ENCODE measurements at places on chromosomes 7 and 10. TPM values are rescaled to one million over a fixed set of nuclear protein-coding genes. Genes with fewer than 3 reads are reported as not detected.

GCK gene
- total RNA-seq = 11.1 TPM

ACTR3C gene
- total RNA-seq = 3.2 TPM

CCDC7 gene
- 21.9 TPM for total RNA-seq

MSMB gene
- total RNA-seq = not detected

DUS4L gene
- 5.0 TPM for total RNA-seq

GBX1 gene
- total RNA-seq = not detected

FAM13C gene
- 3.8 TPM for total RNA-seq

SKIDA1 gene
- total RNA-seq = 2.6 TPM

CALCR gene
- total RNA-seq = 0.15 TPM

GPR15LG gene
- total RNA-seq = not detected

CALML3 gene
- not detected for total RNA-seq

OR2A25 gene
- not detected for total RNA-seq

ST8SIA6 gene
- 5.3 TPM for total RNA-seq

OSBPL3 gene
- 4.8 TPM for total RNA-seq

GRCh38 chr7:38502289-38502688, 128.9 kb downstream of the AMPH start:
- H3K4me3 ChIP-seq = no peak overlapping the region
- H3K36me3 ChIP-seq = no peaks in the 10 kb centered on the region
- no peak for DNase-seq
- H3K27ac ChIP-seq = no peak overlapping the region
- no peaks in the 10 kb centered on the region for H3K27me3 ChIP-seq

- no peaks in the 10 kb centered on the region for H3K4me1 ChIP-seq
- peak overlapping the region; percentile 62 for H3K27ac ChIP-seq
- H3K36me3 ChIP-seq = no peaks in the 10 kb centered on the region
- no peaks in the 10 kb centered on the region for H3K27me3 ChIP-seq
- no peak for DNase-seq
Observed at GRCh38 chr10:60573336-60573735, 183.7 kb upstream of the ANK3 start.

- H3K27ac ChIP-seq = no peak overlapping the region
- H3K4me1 ChIP-seq = no peaks in the 10 kb centered on the region
- DNase-seq = no peak
- H3K36me3 ChIP-seq = no peaks in the 10 kb centered on the region
Observed at GRCh38 chr7:147756300-147756699, 834.3 kb upstream of the C7orf33 start.

- no peak overlapping the region for H3K4me3 ChIP-seq
- no peaks in the 10 kb centered on the region for H3K36me3 ChIP-seq
- DNase-seq = peak; percentile 62
- no peaks in the 10 kb centered on the region for H3K27me3 ChIP-seq
- no peaks in the 10 kb centered on the region for H3K4me1 ChIP-seq
Observed at GRCh38 chr7:86469680-86470295, 173.9 kb upstream of the GRM3 start.

- no peaks in the 10 kb centered on the region for H3K4me1 ChIP-seq
- no peak overlapping the region for H3K4me3 ChIP-seq
- no peak for DNase-seq
- no peaks in the 10 kb centered on the region for H3K36me3 ChIP-seq
- H3K27ac ChIP-seq = no peak overlapping the region
- H3K27me3 ChIP-seq = no peaks in the 10 kb centered on the region
Observed at GRCh38 chr7:81851413-81851812, 81.6 kb upstream of the HGF start.

- no peak overlapping the region for H3K4me3 ChIP-seq
- H3K36me3 ChIP-seq = no peaks in the 10 kb centered on the region
- no peaks in the 10 kb centered on the region for H3K4me1 ChIP-seq
- H3K27ac ChIP-seq = no peak overlapping the region
Observed at GRCh38 chr10:24456322-24456721, 247.4 kb downstream of the KIAA1217 start.

- H3K4me1 ChIP-seq = peaks cover 80% of the 10 kb centered on the region
- H3K27me3 ChIP-seq = no peaks in the 10 kb centered on the region
- DNase-seq = no peak
- H3K27ac ChIP-seq = peak overlapping the region; percentile 67
- H3K36me3 ChIP-seq = no peaks in the 10 kb centered on the region
Observed at GRCh38 chr7:5594616-5595544, 171.2 kb upstream of the TNRC18 start.

DNA sequence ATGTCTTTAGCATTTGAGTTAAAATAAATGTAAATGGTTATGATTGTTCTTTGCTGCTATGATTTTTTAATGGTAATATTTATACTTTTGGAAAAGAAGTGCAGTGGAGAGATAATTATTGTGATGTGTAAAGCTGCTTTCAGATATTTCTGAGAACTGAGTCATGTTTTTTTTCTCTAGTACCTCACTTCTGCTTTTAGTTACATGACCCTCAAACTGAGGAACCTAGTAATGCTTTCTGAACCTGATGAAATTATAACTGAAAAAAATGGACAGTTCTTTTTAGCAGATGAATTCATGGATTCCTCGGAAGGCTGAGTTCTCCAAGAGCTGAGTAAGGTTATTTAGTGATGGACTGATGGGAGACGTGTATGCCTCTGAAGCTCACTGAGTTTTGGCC, 167.8 kb downstream of the CDCA7L start:
- H3K4me1 ChIP-seq = no peaks in the 10 kb centered on the region
- H3K27ac ChIP-seq = no peak overlapping the region
- no peak overlapping the region for H3K4me3 ChIP-seq
- H3K36me3 ChIP-seq = no peaks in the 10 kb centered on the region
- no peak for DNase-seq

- H3K4me3 ChIP-seq = no peak overlapping the region
- DNase-seq = no peak
- H3K4me1 ChIP-seq = no peaks in the 10 kb centered on the region
- no peaks in the 10 kb centered on the region for H3K36me3 ChIP-seq
Observed at GRCh38 chr7:133255486-133255885, 2.6 kb downstream of the EXOC4 start.

- H3K36me3 ChIP-seq = no peaks in the 10 kb centered on the region
- no peaks in the 10 kb centered on the region for H3K27me3 ChIP-seq
- DNase-seq = no peak
Observed at GRCh38 chr10:4246881-4247358, 461.9 kb upstream of the KLF6 start.

GRCh38 chr10:133460208-133460769, 6.5 kb downstream of the SCART1 start:
- H3K27me3 ChIP-seq = no peaks in the 10 kb centered on the region
- no peak overlapping the region for H3K4me3 ChIP-seq
- H3K36me3 ChIP-seq = no peaks in the 10 kb centered on the region
- H3K27ac ChIP-seq = no peak overlapping the region
- peak; percentile 57 for DNase-seq

- no peaks in the 10 kb centered on the region for H3K36me3 ChIP-seq
- H3K27me3 ChIP-seq = no peaks in the 10 kb centered on the region
- no peak for DNase-seq
- peaks cover 14% of the 10 kb centered on the region for H3K4me1 ChIP-seq
- no peak overlapping the region for H3K27ac ChIP-seq
Observed at GRCh38 chr10:6130848-6131470, 42.1 kb downstream of the RBM17 start.

- H3K27ac ChIP-seq = no peak overlapping the region
- no peaks in the 10 kb centered on the region for H3K4me1 ChIP-seq
- no peak overlapping the region for H3K4me3 ChIP-seq
- H3K27me3 ChIP-seq = no peaks in the 10 kb centered on the region
- peaks cover 19% of the 10 kb centered on the region for H3K36me3 ChIP-seq
Observed at GRCh38 chr7:143395187-143396149, 13.2 kb downstream of the EPHA1 start.

DNA sequence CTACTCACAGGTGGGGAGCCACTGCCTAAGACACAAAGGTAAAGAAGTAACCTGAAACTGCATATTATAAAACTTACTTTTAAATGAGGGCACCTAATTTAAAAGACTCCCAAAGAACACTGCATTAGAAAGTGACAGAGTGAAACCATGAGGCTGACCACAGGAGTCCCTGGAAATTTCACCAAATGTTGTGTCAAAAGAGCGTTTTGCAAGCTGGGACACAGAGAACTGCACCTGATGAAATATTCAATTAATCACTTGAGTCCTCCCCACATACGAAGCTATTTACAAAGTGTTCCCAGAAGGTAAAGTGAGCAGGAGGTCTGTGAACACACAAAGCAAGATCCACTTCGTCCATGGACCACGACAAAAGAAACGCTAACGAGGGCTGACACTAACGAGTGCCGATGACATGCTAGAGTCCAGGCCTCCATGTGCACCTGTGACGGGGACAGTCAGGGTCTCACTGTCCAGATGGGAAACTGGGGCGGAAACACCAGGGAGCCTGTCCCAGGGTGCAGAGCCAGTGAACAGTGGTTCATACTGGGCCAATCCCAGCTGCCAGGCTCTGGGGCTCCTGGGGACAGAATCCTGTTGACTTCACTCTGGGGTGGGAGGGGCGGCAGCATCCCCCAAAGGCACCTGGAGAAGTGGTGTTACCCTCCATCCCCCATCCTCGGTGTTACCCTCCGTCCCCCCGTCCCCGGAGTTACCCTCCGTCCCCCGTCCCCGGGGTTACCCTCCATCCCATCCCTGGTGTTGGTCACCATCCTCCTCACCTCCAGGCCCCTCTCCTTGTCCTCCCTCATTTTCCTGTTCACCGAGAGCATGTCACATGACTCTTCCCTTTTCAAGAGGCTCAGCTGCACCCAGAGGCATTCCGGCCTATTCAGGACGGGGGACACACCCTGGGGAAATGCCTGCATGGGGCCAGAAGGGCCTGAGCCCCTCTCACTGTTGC, 63.4 kb downstream of the DIP2C start:
- no peak for DNase-seq
- H3K36me3 ChIP-seq = no peaks in the 10 kb centered on the region
- H3K4me1 ChIP-seq = no peaks in the 10 kb centered on the region
- no peak overlapping the region for H3K4me3 ChIP-seq
- no peaks in the 10 kb centered on the region for H3K27me3 ChIP-seq
- peak overlapping the region; percentile 92 for H3K27ac ChIP-seq

DNA sequence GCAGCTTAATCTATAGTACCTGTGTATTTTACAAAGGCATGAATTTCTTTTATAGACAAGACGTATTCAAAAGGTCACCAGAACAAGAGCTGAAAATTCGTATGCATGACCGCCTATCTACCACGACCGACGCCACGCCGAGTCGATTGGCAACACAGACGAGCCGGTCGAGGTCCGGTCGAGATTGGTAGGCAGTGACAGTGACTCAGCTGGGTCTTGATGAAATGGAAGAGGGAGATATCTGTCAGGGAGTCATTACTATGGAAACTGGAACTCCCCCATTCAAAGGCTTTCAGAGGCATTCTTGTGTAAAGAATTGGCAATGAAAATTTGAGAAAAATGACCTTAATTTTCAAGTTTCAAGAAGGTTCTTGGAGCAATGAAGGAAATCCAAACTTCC, 2.1 kb downstream of the ATP5MK start:
- no peaks in the 10 kb centered on the region for H3K27me3 ChIP-seq
- no peaks in the 10 kb centered on the region for H3K4me1 ChIP-seq
- H3K36me3 ChIP-seq = peaks cover 41% of the 10 kb centered on the region
- DNase-seq = no peak
- no peak overlapping the region for H3K4me3 ChIP-seq

- H3K4me3 ChIP-seq = no peak overlapping the region
- H3K36me3 ChIP-seq = no peaks in the 10 kb centered on the region
- H3K27me3 ChIP-seq = no peaks in the 10 kb centered on the region
- no peak overlapping the region for H3K27ac ChIP-seq
- no peak for DNase-seq
Observed at GRCh38 chr7:30757342-30757692, 5.4 kb downstream of the INMT start.

Data from right atrium auricular region (tissue), 2 donors.